Activated naive CD4-positive, alpha-beta T cell (primary cell): ENCODE measurements at places on chromosomes 2 and 18.

DNA sequence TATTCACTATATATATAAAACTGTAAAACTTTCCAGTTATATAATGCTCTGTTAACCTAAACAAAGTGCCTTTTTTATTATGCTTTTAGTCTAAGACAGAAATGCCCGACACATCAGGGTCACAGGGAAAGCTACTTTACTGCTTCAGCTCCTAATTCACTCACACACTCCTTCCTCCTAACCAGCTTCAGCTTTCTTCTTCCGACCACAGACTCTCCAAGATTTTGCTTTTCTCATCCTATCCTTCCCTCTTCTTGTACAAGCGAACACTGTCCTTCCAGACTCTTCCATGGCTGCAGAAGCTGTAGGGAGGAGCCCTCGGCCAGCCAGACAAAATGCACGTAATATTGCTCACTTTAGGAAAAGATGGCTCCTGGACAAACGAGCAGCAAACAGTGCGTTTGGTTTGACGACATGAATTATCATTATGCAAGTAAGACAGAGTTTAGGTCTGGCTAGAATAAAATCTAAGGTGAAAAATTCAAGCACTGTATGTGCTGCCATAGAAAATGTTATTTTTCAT is 47.5 kb upstream of the HNRNPA3 start:
- DNase-seq, result no peak

DNA sequence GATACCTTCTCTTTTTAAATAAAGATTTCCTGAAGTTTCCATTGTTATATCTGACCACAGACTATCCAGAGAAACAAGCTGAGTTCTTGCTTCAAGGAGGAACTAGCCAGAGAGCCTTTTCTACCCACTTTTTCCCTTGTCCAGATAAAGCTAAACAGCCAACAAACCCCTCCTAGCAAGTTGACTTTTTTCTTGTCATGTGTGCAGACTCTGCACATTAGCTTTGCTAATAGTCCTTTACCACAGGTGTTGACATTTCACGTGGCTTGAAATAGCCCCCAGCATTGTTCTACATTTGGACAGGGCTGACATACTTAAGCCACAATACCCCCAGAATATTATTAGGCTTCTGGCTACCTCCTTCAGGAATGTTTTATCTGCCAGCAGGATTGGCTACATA is 40.7 kb downstream of the PCBP1 start:
- no peak for DNase-seq

- DNase-seq, result no peak
Observed at GRCh38 chr18:49878567-49879270, 65.4 kb upstream of the ACAA2 start.

- DNase-seq, result no peak
Observed at GRCh38 chr2:72956936-72957335, 39.6 kb downstream of the EMX1 start.

DNA sequence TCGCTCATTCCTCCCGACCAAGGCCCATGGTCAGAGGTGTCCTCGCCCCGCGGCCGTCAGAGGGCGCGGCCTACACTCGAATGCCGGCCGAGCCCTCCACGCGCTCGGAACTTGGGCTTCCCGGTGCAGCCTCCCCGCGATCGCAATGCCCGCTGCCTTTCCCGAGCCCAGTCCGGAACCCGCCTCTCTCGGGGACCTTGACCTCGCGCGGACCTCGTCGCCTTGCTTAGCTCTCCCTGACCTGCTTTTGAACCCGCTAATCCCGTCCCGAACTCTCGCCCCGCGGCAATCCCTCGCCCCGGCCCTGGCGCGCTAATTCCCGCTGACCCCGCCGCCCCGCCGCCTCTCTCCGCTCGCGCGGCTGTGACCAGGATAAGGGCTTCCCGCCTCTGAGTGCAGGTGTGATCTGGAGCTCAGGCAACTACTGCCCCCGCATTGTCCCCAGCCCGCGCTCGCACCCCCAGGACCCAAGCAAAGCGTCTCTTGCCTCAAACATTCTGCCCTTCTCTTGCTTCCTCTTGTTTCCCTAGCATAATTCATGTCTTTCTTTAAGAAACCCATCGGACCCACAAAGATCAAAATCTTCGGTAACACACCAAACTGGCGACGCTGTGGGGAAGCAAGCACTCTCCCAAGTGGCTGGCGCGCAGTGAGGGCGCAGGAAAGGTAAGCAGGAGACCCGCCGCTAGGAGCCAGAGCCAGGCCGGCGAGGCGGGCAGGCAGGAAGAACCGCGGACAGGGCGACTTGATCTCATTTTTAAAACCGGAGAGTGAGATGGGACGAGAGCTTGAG is 46.6 kb upstream of the ATP6V1B1 start:
- no peak for DNase-seq

DNA sequence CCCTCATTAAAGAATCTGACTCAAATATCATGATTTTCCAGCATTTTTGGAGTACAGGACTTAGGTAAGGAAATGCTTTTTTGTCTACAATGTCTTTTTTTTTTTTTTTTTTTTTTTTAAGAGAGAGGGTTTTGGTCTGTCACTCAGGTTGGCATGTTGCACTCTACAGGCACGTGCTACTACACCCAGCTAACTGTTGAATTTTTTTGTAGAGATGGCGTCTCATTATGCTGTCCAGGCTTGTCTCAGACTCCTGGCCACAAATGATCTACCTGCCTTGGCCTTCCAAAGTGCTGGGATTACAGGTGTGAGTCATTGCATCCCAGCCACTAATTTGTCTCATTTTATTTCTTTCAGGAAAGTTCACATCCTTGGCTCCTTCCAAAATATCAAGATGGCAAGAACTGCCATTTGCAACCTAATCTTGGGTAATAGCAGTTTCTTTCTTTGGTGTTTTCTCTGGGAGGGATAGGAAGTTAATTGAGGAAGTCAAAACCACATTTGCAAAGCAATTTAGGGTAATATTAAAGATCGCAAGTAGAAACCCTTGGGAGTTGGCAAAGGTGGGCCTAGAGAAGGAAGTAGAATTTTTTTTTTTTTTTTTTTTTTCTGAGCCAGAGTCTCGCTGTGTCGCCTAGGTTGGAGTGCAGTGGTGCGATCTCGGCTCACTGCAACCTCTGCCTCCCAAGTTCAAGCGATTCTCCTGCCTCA is 15.5 kb downstream of the PNO1 start:
- no peak for DNase-seq

GRCh38 chr2:27929916-27930486 is 39.5 kb downstream of the BABAM2 start:
- DNase-seq, result no peak

GRCh38 chr18:78798402-78799175 is 181.0 kb upstream of the SALL3 start:
- no peak for DNase-seq

DNA sequence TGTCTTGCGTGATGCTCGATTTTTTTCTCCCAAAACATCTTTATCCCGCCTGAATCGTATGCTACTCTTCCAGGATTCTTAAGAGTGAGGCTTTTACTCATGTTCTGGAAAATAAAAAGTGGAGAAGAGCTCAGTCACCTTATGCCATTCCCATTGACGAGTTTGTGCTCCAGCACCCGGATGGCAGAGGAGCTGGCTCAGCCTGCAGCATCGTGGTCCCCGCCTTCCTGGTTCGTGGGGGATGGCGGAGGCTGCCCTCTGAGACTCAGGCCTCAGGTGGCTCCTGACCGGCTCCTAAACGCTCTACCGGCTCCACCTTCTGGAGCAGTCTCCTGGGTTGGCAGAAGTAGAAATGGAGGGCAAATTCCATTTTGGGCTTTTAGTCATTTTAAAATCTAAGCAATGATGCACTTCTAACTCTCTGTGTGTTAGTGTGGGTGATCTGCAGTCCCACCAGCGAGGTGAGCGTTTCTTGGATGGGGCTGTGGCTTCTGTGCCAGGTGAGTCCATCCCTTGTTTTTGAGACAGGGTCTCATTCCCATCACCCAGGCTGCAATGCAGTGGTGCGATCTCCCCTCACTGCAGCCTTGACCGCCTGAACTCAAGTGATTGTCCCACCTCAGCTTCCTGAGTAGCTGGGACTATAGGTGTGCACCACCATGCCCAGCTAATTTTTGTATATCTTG is 27.8 kb downstream of the RTP5 start:
- DNase-seq, result no peak

DNA sequence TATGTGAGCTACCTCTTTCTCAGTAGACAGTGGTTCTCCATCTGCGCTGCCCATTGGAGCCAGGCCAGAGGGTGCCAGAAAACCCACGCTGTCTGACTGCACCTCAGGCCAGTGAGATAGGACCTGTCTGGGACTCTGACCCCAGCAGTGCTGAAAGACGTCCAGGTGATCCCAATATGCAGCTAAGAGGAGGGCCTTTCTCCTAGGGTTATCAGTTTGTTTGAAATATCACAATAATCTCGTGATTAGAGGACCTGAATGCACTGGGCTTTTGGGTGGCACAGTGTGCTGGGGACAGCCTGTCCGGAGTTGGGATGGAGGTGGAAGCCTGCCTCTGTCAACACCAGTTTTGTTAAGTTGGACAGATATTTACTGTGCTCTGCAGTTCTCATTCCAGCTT is 216.3 kb downstream of the LDLRAD4 start:
- no peak for DNase-seq

GRCh38 chr2:205700331-205701132 is 18.2 kb downstream of the NRP2 start:
- DNase-seq, result no peak

DNA sequence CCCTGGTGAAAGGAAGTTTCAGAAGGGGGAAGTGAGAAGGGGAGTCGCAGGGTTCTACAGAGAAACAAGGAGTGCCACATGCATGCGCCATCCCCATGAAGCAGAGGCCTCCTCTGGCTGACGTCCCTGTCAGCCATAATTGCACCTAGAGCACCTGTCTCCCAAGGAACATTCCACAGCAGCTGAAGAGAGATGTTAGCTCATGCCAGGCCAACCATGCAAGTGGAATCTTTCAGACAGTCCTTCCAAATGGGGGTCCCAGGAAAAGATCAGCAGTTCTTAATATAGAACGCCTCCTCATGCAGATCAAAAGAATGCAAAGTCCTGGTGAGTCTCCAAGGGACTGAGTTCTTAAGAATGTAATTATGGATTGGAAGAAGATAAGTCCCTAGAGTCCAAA is 29.6 kb downstream of the MRO start:
- DNase-seq, result no peak

DNA sequence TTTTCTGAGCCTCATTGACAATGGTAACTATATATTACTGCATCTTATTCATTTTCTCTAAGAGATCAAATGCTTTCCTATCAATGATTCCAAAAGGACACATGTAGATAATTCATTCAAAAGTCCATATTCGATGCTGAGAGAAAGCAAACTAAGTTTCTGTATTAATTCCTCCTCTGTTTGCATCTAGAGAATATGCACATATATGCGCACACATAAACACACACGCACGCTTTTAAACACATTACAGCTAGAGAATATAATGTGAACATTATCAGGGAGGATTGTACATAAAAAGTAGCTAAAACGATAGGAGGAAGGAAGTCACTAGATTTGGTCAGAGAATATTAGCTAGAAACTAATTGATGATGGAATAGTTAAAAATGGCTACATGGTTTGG is 379.0 kb upstream of the NETO1 start:
- no peak for DNase-seq

DNA sequence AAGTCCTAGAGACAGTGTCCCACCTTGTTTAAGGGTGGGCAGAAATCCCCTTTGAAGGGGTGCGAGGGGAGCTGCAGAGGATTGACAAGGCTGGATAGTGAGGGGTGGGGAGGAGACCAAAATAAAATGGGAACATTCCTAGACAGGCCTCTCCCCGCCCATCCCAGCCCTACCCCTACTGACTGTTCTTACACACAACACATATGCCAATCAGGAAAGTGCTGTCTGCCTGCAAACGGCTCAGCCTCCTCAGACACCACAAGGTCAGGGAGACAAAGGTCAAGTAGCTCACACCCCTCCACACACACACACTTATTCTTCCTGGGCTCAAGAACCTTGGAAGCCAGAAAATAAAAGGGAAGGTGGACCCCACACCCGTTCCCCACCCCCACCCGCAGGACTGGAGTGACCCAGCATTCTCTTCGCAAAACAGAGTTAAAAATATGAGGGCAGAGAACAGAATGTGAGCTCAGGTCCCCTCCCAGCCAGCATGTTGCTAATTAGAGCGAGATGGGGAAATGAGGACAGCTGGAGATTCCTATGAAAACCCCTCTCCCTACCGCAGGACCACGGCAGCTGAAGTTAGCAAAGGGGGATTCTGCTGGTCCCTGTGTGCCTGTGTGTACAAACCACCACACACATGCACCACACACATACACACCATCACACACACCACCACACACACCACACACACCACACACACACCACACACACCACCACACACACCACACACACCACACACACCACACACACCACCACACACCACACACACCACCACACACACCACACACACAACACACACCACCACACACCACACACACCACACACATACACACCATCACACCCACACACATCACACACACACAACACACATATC is 197.8 kb downstream of the TNS1 start:
- no peak for DNase-seq

DNA sequence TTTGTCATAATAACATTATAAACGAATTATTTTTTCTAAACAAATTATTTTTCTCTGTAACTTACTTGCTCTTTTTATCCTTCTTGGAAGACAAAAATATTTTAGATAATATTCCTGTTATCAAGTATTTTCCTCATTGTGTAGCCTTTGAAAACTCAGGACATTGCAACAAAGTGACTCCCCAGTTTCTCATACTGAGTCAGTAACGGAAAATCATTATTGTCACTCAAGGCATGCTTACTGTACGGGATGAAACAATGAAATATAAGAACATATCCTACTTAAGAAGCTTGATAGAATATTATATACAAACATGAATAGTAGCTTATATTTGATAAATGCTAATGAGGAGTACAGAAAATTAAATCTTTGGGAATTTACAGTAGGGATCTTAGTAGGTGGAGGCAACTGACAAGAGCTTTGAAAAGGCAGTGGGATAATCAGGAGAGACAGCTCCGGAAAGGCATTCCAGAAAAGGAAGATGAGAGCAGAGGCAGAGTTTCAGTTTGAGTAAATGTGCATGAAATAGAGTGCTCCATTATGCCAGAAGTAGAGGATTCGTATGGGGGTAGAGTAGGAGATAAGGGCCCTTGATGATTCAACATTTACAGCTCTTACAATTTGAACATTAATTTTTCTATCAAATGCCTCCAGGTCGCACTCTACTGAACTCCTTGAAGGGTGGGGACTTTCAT is 14.0 kb upstream of the YES1 start:
- no peak for DNase-seq

GRCh38 chr2:33135645-33136044 is 188.9 kb downstream of the LTBP1 start:
- DNase-seq, result no peak

DNA sequence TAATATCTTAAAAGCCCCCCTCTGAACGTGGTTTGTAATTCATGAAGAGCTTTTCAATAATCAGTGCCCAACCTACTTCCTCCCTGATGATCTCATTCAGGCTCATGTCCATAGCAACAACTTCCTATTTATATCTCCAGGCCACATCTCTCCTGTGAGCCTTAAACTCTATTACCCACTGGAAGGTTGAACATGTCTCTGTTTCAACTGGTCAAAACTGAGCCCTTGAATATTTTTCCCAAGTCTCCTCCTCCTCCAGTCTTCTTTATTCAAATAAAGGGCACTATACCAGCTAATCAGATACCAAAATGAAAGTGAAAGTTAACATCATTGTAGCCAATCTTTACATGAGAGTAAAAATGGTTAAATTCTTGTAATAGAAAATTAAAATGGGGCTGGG is 63.7 kb upstream of the ITGA4 start:
- no peak for DNase-seq
